NK-92 treated with Interleukin-12 subunit alpha and Interleukin-12 subunit beta, amount 100 ng/mL, for 24 hours (cell line): ENCODE measurements at places on chromosomes 1 and 21.

DNA sequence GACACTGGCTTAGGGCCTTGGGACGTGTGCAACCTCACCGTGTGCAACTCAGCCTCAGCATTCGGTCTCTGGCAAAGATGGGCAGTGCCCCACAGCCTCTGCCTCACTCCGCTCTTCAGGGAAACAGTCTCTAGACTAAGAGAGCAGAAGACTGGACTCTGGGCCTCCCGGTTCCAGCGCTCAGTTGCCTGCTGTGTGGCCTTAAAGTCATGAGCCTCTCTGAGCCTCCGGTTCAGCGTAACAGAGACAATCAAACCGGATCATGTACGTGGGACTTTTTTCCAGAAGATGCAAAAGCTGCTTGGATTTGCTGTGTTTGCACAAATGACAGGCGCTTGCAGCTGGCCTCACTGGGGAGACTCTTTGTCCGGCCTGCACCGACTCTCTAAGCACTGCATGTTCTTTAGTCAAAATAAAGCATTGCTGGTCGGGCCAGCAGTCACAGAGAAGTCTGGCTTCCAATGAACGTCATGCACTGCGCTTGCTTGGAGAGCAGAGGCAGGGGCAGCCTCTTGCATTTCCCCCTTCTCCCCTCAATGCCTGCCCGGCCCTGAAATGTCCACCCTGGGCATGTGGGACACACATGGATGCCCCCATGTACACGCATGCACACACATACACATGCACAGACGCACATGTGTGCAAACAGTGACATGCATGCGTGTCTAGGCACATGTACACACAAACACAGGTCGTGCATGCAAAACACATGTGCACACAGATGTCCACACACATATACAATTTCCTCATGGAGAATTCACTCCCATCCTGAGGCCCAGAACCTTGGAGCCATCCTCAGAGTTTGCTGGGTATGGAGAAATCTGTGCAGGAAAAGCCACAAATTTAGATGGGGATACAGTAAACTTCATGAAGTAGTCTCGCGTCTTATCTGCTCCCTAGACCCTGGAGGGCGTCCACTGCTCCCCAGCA is 152.4 kb downstream of the PRDM16 start:
- no peak for DNase-seq

DNA sequence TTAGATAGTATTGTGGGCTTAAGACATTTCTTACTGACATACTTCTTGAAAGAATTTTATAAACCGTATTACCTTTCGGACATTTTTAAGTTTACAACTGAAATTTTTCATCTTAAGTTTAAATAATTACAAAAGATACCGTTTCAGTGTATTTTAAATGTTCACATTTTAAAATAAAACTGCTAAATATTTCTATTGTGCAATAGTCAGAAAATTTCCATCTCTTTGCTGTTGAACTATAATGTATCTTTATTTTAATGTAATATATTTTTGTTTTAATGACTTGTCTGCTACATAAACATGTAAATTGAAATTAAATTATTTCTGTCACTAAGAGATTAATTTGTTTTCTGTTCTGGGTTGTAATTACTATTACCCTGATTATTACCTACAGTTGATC is 74.2 kb upstream of the KIAA1614 start:
- DNase-seq, result no peak

- no peak for DNase-seq
Observed at GRCh38 chr1:47183308-47184089, 6.3 kb downstream of the PDZK1IP1 start.

GRCh38 chr1:232192781-232193450 is 437.0 kb downstream of the SIPA1L2 start:
- no peak for DNase-seq

DNA sequence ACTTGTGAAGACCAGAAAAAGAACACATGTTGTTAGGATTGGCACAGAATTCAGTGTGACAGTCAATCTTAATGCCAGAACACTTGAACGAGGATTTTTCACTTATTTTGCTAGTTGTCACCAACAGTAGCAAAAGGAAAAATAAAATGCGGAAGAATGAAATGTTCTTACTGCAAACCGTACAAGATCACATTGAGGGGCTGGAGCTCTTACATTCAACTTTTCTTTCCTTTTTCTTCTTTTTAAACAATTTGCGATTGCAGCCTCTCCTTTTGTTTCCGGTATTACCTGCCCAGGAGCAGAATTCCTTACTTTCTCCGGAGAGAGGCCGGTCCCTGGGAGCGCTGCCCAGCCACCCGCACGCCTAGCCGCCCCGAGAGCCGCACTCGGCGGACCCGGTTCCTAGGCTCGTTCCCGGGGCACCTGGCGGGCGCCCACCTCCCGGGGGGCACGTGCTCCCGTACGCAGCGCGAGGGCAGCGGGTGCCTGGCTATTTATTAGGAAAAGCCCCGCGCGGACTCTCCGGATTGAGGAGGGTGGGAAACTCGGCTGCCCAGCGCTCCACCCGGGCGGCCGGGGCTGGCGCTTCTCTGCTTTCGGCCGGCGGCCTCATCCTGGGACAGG is 1.2 kb upstream of the CAMTA1 start:
- DNase-seq, result no peak

DNA sequence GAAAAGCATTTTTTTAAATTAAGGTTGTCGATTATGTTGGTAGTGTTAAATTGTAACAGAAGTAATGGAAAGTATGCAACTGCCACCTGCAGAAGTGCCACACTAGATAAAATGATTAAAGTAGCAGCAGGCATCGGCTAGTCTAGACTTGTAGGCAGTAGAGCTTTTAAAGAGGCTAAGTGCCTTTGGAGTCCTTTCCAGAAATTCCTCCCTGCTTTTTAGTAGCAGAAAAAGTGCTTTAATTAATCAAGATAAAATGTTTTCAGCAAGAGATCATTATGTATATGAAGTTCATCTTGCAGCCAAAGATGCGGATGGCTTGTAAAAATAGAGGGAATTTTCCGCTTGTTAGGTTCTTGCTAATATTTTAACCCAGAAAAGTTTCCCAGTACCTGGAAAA is 87.1 kb upstream of the LRRC8D start:
- no peak for DNase-seq

- no peak for DNase-seq
Observed at GRCh38 chr1:2317230-2318065, 73.9 kb downstream of the MORN1 start.

DNA sequence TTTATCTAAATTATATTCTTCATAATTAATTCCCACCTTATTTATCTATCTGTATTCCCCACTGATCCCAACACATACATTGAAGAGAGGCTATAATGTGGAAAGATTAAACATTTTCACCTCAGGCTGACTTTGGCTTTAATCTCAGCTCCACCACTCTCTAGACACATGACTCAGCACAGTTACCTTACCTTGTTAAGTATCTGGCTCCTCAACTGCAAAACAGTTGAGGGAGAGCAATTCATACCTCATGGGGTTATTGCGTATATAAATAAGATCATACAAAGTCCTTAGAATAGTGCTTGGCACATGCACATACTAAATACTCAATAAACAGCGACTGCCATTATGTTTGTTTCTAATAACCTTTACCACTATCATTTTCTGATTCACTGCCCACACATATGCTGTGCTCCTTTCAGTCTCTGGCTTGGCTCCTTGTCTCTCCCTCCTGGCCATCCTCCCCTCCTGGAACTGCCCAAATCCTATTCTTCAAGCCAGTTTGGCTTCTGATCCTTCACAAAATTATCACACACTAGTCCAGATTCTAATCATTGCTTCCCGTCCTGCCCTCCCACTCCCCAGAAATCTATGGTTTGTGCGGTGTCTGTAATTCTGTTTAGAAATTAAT is 50.1 kb downstream of the BCL9 start:
- no peak for DNase-seq

DNA sequence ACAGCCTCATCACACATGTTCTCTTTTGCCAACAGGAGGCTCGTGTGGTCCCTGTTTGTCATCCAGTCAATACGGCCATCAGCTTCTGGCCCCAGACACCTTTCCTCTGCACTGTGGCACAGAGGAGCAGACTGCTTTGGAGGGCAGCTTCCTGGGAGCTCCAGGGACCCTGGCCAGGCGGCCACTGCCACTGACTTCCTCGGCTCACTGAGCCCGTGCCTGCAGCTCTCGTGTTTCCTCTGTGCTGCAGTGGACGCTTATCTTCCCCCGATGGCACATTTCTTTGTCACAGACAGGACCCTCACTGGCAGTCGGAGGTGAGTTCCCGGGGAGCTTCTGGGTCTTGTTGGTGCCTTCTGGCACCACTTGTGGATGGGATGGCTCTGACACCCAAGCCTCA is 67.0 kb upstream of the DIRAS3 start:
- no peak for DNase-seq

GRCh38 chr1:209642816-209643215 is 9.4 kb downstream of the LAMB3 start:
- no peak for DNase-seq
